ENCODE measurements at places on chromosomes 7 and 10.

DNA sequence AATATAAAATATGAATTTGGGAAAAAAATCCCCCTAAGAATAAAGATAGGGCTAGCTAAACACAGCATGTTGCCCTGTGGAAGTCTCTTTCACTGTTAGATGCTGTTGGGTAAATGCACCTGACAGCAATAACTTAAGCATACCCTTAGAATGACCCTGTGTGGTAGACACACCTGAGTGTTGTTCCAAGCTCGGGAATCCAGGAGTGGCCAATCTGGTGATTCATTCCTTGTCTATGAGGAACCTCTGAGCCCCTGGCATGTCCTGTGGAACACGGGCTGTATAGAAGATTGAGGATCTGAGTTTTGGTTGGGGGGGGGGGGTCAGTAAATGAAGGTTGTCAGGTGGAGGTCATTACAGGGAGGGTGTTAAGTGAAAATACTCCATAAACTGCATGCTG lies 730.0 kb upstream of the IGFBP3 start:
- no peaks in the 10 kb centered on the region for H3K36me3 ChIP-seq
- no peak overlapping the region for H3K4me3 ChIP-seq
- no peaks in the 10 kb centered on the region for H3K27me3 ChIP-seq
- no peak overlapping the region for H3K27ac ChIP-seq
- DNase-seq: no peak

DNA sequence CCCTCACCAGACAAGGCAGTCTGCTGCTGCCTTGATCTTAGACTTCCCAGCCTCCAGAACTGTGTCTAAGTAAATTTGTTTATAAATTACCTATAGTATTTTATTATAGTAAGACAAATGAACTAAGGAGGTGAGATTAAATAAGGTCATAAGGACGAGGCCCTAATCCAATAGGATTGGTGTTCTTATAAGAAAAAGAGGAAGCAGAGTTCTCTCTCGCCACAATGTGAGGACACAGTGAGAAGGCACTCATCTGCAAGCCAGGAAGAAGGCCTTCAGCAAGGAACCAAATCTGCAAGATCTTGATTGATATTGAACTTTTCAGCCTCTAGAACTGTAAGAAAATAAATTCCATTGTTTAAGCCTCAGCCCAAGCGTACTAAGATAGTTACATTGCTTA lies 6.1 kb upstream of the ZNF438 start:
- no peak overlapping the region for H3K4me3 ChIP-seq
- H3K36me3 ChIP-seq: no peaks in the 10 kb centered on the region
- no peak for DNase-seq
- no peaks in the 10 kb centered on the region for H3K27me3 ChIP-seq

GRCh38 chr7:7698930-7699329 lies 19.5 kb downstream of the RPA3 start:
- no peak overlapping the region for H3K4me3 ChIP-seq
- peaks cover 21% of the 10 kb centered on the region for H3K4me1 ChIP-seq
- peaks cover 17% of the 10 kb centered on the region for H3K36me3 ChIP-seq
- no peaks in the 10 kb centered on the region for H3K27me3 ChIP-seq
- DNase-seq: no peak

DNA sequence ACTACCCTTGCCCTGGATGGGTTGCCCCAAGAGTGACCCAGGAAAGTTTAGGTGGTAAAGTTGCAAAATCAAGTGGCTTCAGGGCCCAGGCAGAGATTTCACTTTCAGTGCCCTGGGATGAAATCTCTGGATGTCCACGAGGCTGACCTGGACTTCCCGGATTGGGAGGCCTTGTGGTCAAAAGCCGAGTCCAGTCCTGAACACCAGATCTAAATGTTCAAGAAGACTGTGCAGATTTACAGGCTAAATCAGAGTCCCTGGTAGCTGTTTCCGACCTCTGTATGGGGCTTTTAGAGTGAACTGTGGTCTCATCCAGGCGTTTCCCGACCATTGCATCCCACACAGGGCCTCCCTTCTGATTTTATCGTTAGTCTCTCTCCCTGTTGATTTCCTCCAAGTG lies 95.3 kb downstream of the WDR11 start:
- H3K27ac ChIP-seq: no peak overlapping the region
- DNase-seq: no peak
- peaks cover 10% of the 10 kb centered on the region for H3K4me1 ChIP-seq
- H3K4me3 ChIP-seq: no peak overlapping the region
- no peaks in the 10 kb centered on the region for H3K36me3 ChIP-seq

GRCh38 chr7:44969049-44969700 lies 9.6 kb downstream of the MYO1G start:
- no peaks in the 10 kb centered on the region for H3K27me3 ChIP-seq
- no peak for DNase-seq
- peaks cover 74% of the 10 kb centered on the region for H3K36me3 ChIP-seq
- peaks cover 31% of the 10 kb centered on the region for H3K4me1 ChIP-seq
- H3K4me3 ChIP-seq: no peak overlapping the region

DNA sequence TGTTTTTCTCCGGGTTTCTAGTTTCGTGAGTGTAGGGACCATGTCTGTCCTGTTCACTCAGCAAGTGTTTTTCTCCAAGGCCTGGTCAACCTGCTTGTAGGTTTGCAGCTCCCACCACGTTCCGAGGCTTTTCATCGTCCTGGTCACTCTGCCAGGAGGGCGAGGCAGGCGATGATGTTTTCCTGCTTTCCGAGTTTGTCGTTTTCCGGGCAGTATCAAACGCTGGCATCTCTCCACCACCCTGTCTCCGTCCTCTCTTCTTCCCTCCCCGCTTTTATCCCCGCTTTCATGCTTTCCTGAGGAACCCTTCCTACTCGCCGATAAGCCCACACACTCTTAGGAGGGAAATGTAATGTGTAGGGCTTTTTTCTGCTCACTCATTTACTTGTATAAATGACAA lies 11.2 kb downstream of the IQCE start:
- no peak overlapping the region for H3K4me3 ChIP-seq
- no peak for DNase-seq
- no peak overlapping the region for H3K27ac ChIP-seq
- no peaks in the 10 kb centered on the region for H3K36me3 ChIP-seq
- no peaks in the 10 kb centered on the region for H3K27me3 ChIP-seq

GRCh38 chr10:69475433-69475830 lies 24.2 kb downstream of the TSPAN15 start:
- no peaks in the 10 kb centered on the region for H3K36me3 ChIP-seq
- H3K4me1 ChIP-seq: no peaks in the 10 kb centered on the region
- H3K4me3 ChIP-seq: no peak overlapping the region

- no peaks in the 10 kb centered on the region for H3K4me1 ChIP-seq
- H3K27me3 ChIP-seq: no peaks in the 10 kb centered on the region
- H3K4me3 ChIP-seq: no peak overlapping the region
- H3K27ac ChIP-seq: no peak overlapping the region
Observed at GRCh38 chr10:126294451-126294850, 93.8 kb downstream of the ADAM12 start.
